HT-29 (cell line): ENCODE measurements at places on chromosomes 13 and 19. TPM values are rescaled to one million over a fixed set of nuclear protein-coding genes. Genes with fewer than 3 reads are reported as not detected.

GRCh38 chr13:43294412-43294811, 271.0 kb downstream of the DNAJC15 start:
- no peak for DNase-seq

GRCh38 chr13:28607187-28607955, 51.6 kb upstream of the POMP start:
- no peak for DNase-seq

- peak; percentile 80 for DNase-seq
These were observed 1.1 kb downstream of the GYS1 start for GRCh38 chr19:48991873-48992580.

DNA sequence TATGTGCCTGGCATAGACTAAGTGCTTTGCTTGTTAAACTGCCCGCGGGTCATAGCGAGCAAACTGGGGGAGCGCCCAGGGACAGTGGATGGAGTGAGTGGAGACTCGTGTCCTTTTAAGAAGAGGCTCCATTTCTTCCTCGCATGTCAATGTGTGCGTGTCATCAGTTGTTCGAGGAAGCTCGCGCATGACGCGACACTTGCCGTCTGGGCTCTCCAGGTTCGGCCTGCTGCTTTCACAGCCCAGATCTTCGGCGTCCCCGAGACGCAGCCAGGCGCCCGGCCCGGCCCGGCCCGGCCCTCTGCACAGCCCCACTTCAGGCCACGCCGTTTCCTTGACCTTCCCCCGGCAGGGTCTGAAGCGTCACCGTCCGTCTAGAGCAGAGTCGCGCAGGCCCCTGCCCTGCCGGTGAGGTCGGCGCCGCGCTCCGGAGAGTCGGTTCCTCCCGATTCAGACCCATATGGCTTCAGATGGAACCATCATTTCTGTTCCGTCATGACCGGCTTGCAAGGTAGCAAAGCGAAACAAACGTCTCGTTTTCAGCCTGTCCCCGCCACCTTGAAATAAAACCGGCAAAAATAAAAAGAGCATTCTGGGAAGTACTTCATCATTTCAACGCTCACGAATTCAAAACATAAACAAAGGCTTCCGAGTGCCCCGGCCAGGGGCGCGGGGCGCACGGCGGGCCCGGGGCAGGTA, 599 bp upstream of the ARHGEF7 start:
- DNase-seq, result no peak

DNA sequence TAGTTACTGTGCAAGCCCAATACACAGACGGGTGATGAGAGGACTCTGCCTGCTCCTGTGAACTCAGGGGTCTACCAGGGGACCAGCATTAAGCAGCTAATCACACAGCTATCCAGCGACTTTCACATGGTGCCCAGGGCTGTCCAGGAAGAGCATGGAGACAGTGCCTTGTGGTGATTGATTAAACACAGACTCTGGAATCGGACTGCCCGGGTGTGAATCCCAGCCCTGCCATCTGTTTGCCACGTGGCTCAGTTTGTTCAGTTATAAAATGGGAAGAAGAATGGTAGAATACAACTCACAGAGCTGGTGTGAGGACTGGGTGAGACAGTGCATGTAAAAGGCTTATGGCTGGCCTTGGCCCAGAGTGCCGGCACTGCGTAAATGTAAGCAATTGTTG, 42.1 kb upstream of the NPAS1 start:
- DNase-seq, result no peak

- DNase-seq, result no peak
These were observed 6.5 kb upstream of the CIRBP start for GRCh38 chr19:1262623-1263123.

DNA sequence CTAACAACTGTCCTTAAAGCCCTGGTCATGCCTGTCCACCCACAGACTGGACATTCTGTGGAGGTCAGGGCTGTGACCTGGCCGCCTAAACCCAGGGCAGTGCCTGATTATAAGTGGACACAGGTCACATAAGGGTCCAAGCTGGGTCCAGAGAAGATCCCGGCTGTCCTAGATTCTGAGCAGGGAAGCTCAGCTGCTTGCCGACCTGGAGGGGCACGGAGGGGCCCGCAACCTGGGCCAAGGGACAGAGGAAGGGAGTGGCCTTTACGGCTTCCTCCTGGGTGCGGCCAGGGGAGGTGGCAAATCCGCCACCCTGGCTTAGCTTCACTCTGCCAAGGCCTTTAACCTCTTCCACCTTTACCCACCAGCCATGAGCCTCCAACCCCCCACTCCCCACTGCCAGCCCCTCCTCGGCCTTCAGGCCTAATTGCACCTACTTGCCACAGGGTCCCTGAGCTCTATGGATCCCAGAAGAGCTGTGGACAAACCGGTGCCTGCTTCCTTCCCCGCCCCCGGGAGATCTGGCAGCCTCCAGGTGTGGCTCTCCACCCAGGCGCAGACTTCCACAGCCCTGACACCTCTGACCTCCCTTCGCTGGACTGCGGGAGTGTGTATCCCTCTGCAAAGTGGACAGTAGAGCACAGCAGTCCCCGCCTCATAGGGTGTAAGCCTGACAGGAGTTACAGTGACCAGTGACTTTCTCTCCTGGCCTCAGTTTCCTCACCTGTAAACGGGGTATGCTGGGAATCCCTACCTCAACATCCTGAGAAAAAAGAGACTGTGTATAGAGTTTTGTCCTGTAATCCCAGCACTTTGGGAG, 1.7 kb downstream of the CD320 start:
- no peak for DNase-seq

GRCh38 chr19:10278935-10279334, 7.8 kb upstream of the ICAM4 start:
- no peak for DNase-seq

DNA sequence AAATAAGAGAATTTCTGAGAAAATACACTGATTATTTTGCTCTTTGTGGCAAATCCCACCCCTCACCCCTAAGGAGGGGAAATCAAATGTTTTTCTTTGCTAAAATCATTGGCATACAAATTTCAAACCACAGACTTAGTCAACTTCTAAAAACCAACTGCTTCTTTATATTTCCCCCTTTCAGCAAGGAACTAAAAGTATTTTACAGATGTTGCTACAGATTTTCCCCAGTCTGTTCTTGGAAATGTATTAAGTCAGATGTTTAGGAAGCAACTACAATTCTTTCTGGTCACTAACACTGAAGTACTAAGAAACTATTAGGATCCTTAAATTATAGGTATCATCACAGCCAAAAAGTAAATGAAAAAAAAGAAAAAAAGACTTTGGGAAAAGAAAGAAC, 6.9 kb downstream of the MTMR6 start:
- no peak for DNase-seq

DNA sequence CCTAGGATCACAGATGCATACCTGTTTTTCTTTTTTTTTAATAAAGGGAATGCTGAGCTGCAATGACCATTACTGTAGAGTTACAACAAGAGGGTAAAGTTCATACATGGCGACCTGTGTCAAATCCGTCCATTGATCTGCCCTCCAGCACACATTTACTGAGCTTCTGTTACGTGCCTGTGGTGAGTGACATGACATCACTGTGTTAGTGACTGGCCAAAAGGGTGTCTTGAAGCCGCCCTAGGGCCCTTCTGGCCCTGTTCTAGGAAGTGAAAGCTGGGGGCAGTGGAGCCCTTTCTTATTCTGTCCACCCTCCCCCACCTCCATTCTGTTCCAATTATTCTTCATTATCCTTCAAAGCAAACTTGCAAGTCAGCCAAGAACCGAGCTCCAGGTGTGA, 66.3 kb downstream of the ZIC5 start:
- DNase-seq, result no peak

ZNF709 gene
- 0.15 and 0.83 TPM in 2 replicates for total RNA-seq

DLL3 gene
- total RNA-seq, result 0.15 TPM in 1 of 2 replicates, not detected in the other

LILRB4 gene
- total RNA-seq, result not detected in 2 replicates

OXGR1 gene
- not detected in 2 replicates for total RNA-seq

THSD8 gene
- total RNA-seq, result 0.10 TPM in 1 of 2 replicates, not detected in the other

SLAIN1 gene
- not detected in 2 replicates for total RNA-seq

RAB3A gene
- total RNA-seq, result 1.2 and 2.7 TPM in 2 replicates
